ENCODE measurements at places on chromosomes 4 and X.

- no peak for DNase-seq
These were observed 19.8 kb upstream of the SGMS2 start for GRCh38 chr4:107804956-107805355.

- DNase-seq: no peak
These were observed 41.5 kb downstream of the ACE2 start for GRCh38 chrX:15559227-15559626.

GRCh38 chr4:32184186-32184585 is 1464.0 kb downstream of the PCDH7 start:
- no peak for DNase-seq

DNA sequence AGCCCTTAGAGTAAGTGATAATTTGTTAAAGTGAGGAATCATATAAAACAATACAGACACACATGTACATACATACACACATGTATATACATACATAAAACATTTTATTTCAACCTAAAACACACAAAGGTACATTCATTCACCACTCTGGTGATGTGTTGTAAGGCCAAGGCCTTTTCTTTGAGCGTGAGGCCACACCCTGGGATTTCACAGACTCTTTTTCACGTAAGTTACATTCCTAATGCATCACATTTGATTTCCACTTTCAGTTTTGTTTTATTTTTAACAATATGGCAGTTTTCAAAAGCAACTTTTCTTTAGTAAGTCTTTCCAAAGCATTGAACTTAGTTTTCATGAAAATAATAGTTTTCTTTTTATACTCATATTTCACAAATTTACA is 170.7 kb downstream of the COL4A6 start:
- no peak for DNase-seq

DNA sequence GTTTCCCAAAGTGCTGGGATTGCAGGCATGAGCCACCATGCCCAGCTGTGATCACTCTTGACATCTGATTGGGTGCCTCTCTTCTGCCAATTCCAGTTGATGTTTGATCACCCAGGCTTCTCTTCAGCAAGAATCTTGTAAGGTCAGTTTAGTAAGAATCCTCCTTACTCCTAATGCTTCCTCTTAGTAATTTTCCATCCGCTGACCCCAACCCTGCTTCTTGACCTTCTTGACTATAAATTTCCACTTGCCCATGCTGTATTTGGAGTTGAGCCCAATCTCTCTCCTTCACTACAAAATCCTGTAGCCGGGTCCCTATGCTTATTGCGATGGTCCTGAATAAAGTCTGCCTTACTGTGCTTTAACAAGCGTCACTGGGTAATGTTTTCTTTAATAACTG is 75.4 kb downstream of the DDIT4L start:
- DNase-seq: no peak

DNA sequence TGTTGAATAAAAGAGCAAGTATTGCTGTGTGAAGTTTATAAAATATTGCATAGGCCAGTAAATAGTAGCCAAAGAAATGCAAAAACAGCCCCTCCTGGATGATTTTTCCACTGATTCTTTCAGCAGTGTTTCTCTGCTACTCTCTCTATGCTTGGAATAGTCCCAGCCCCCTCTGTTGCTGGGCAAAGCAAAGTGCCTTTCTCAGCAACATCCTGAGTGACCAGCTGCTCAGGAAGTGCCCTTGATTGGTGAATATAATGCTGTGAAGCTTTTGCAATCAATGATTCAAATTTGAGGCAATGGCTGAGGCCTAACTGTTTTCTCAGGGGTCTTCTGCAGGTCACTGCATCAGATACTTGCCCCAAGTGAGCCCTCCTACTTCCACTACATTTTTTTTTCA is 656.7 kb downstream of the ZNF674 start:
- no peak for DNase-seq

DNA sequence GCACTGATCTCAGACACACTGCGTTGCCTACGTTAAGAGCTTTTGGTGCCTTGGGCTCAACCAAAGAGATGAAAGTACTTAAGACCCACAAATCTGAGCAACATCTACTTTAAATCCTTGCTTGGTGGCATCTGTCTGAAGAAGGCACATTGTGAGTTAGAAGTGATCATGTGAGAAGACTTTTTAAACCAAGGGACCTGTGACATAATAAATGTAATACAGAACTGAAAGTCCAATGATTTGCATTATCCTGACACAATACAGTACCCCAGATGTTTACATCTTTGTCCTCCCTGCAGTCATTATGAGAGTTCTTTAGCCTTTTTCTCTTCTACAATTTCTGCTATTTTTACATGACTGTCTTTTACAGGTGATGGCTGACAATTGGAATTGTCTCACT is 96.7 kb upstream of the FTHL17 start:
- no peak for DNase-seq

DNA sequence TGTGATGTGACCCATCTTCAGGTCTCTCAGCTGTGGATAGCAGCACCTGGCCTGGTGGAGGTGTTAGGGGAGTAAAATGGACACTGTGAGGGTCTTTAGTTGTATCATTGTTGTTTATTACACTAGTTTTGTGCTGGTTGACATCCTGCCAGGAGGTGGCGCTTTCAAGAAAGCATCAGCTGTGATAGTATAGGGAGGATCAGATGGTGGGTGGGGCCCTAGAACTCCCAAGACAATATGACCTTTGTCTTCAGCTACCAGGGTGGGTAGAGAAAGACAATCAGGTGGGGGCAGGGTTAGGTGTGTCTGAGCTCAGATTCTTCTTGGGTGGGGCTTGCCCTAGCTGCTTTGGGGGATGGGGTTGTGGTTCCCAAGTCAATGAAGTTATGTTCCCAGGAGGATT is 162.8 kb downstream of the PPP1R2C start:
- DNase-seq: peak; percentile 59

DNA sequence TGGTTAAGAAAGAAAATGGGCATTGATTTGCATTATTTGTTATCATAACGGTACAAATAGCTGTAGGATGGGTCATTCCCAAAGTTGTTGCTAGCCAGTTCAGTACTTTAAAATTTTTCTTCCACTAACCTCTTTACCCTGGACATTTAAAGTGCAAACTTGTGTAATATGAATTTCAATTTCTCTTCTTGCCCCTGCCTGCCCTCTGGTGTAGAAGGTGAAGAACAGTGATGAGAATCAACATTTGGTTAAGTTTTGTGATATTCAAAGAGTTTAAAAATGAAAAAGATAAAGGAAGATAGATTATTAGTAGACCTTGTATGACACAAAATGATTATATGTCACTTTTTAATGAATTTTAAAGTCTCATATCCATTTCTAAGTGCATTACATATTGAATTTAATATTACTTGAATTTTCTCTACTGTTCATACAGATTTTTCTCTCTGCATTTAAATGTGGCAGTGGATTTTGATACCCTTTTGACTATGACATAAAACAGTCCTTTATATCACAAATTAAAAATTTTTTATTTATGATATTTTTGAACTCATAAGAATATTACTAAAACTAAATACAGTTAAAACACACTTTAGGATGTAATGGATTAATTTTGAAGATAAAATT is 337.7 kb downstream of the BMPR1B start:
- no peak for DNase-seq

- no peak for DNase-seq
These were observed 40.7 kb upstream of the ASMTL start for GRCh38 chrX:1493412-1493811.

- no peak for DNase-seq
These were observed 33.2 kb upstream of the SLC9A7 start for GRCh38 chrX:46791927-46792809.

DNA sequence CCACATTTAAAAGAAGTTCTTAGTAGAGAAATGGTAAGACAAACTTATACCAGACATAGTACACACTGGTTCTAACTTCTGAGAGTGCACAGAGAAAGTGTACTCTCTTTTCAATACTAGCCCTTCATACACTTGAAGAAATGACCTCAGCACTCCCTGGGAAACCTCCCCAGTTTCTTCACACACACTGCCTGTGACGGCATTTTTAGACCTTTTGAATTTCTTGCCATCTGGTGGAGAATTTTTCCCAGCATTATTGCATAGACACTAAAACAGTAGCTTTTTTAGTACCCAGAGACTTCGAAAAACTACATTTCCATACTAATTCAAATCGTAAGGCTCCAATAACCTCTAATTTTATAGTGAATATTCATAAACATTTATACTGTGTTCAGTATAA is 341.6 kb upstream of the MAOA start:
- DNase-seq: no peak

DNA sequence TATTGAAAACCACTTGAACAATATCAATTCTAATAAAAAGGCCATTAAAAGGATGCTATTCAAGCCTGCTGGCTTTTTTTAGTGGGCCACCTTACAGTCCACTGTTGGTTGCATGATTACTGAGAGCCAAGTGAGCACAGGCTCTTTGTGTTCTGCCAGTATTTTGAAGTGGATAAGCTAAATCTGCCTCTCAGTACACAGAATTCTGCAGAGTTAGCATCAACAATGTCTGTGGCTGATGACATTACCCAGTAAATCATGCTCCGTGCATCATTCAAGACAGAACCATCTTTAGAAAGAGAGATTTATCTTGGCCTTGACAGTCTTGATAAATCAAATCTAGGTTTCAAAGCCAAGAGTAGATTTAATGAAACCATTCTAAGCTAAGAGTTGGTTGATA is 119.0 kb upstream of the GNPDA2 start:
- DNase-seq: no peak

- no peak for DNase-seq
These were observed 11.0 kb upstream of the BMPR1B start for GRCh38 chr4:94746746-94747145.

- DNase-seq: no peak
These were observed 88.2 kb upstream of the TFDP3 start for GRCh38 chrX:133306316-133306715.

GRCh38 chrX:148771440-148771839 is 271.0 kb downstream of the AFF2 start:
- no peak for DNase-seq

GRCh38 chr4:107577743-107578142 is 142.3 kb downstream of the PAPSS1 start:
- DNase-seq: no peak

DNA sequence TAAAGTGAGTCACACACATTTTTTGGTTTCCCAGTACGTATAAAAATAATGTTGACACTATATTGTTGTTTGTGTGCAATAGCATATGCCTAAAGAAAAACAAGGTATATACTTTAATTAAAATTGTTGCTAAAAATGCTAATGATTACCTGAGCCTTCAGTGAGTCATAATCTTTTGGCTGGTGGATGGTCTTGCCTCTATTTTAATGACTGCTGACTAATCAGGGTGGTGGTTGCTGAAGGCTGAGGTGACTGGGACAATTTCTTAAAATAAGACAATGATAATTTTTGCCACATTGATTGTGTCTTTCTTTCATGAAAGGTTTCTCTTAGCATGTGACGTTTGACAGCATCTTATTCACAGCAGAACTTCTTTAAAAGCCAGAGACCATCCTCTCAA is 21.0 kb upstream of the ANXA10 start:
- no peak for DNase-seq

DNA sequence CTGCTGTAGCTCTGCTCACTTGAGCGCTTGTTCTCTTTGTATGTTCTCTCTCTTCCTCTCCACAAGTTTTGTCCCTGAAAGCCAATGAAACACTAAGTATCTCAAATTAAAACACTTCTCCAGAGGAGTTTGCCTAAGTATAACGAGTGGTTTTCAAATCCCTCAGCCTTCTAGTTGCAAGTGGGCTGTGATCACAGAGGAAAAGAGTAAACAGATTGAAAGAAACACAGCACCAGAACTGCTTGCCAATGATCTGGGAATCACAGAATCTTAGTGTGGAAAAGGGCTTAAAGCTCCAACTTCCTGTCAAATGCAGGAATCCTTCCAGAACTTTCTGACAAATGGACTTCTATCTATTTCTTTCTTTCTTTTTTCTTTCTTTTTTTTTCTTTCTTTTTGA is 4.8 kb upstream of the PRSS12 start:
- no peak for DNase-seq

- no peak for DNase-seq
These were observed 68.7 kb downstream of the CXXC4 start for GRCh38 chr4:104425948-104426347.

GRCh38 chrX:120456973-120457372 is 12.1 kb downstream of the LAMP2 start:
- no peak for DNase-seq

DNA sequence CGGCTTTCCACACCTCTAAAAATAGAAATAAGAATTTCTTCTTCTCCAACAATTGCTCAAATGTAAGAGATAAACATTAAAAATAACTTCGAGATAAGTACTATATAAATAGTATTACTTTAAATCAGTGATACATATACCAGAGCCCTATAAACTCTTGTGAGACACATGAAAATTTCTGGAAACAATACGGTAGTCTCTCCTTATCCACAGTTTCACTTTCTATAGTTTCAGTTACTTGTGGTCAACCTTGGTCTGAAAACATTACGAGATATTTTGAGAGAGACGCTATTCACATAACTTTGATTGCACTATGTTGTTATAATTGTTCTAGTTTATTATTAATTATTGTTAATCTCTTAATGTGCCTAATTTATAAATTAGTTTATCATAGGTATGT is 101.5 kb upstream of the CXXC4 start:
- no peak for DNase-seq

- DNase-seq: no peak
These were observed 259.1 kb downstream of the PDHA2 start for GRCh38 chr4:96099031-96099430.

- DNase-seq: no peak
These were observed 110.7 kb downstream of the ARHGAP10 start for GRCh38 chr4:147842573-147842972.

GRCh38 chrX:29318012-29318411 is 730.8 kb downstream of the IL1RAPL1 start:
- no peak for DNase-seq

DNA sequence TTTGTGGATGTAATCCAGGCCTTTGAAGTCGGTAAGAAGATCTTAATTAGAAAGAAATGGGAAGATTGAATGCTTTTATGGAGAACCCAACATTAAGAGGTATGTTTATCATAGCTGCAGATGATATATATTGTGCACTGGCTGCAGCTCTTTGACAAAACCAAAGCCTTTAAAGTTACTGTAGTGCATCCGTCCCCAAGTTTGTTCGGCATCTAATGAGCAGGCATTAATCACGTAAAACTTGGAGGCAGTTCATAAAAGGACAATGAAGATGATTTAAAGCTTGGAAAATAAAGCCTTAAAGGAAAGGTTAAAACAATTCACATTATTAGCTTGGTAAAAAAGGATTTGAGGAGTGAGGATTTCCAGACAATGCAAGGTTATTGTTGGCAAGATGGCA is 150.8 kb upstream of the ARX start:
- DNase-seq: no peak

- no peak for DNase-seq
These were observed 55.6 kb upstream of the TADA2B start for GRCh38 chr4:6987588-6987961.

DNA sequence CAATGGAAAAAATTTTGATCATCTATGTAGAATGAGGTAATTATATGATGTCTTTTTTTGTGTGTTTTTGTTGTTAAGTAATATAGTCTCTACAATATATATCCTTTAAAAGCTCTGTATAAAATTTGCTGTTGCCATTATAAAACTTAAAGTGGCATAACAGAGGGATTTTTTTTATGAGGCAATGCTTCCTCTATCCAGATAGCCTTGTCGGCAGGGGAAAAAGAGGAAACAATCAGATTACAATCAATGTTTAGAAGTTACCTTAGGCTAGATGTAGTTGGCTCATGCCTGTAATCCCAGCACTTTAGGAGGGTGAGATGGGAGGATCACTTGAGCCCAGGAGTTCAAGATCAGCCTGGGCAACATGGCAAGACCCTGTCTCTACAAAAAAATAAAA is 86.8 kb downstream of the DIAPH2 start:
- DNase-seq: no peak

All from activated CD8-positive, alpha-beta memory T cell treated with anti-CD3 and anti-CD28 coated beads for 24 hours (primary cell).